ENCODE measurements at places on chromosomes 3 and 15.

DNA sequence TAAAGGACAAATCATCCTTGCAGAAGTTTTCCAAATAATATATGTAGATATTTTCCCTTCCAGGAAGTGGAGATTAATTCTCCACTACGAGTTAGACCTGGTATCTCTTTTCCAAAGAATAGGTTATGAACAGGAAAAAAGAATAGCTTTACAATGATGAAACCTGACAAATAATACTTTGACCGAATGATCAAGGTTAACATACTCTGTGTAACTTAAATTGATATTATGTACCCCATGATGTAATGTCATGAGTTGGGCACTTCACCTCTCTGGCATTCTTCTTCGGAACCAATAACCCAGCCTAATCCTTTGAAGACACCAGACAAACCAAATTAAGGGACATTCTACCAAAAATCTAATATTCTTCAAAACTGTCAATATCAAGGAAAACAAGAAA, 48.7 kb upstream of the CNTN3 start:
- no peak for DNase-seq

GRCh38 chr3:80068459-80068858, 300.7 kb upstream of the ROBO1 start:
- DNase-seq = no peak

GRCh38 chr3:48516571-48516970, 12.6 kb upstream of the SHISA5 start:
- DNase-seq = no peak

DNA sequence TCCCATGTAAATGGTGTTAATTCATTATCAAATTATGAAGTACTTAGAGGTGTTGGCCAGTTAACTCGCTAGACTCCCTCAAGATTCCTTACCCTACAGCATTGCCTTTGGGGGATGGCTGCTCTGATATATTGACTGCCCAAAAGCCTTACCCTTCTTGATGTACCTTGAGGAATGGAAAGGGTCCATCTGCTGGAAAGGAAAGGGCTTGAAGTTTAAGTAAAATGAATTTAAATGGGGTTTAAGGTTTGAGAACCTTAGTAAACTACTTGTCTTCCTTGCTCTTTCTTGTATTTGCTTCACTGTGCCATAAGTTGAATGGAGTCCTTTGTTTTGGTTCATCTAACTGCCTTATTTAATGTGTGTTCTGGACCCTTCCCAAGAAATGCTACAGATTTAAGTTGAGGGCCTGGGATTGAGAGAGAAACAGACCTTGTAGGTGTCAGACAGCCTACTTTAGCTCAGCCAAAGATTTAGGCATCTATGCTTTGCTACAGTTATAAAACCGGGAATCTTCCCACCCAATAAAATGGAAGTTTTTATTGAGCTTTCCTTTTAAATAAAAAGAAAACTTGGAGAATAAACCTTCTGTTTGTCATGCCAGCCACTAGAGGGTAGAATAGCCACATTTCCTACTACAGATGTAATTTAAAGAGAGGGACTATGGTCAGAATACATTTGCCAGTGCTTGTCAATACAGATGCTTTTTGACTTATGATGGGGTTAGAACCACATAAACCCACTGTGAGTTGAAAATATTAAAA, 25.3 kb downstream of the CMSS1 start:
- no peak for DNase-seq

- no peak for DNase-seq
Measured at GRCh38 chr15:48411971-48412591, 80.9 kb downstream of the DUT start.

GRCh38 chr3:119239206-119239820, 1.4 kb downstream of the B4GALT4 start:
- no peak for DNase-seq

- DNase-seq = no peak
Measured at GRCh38 chr3:126491221-126492013, 15.7 kb upstream of the ZXDC start.

- DNase-seq = no peak
Measured at GRCh38 chr3:87473944-87474343, 197.6 kb upstream of the POU1F1 start.

- peak; percentile 43 for DNase-seq
Measured at GRCh38 chr3:31423482-31423881, 109.2 kb upstream of the STT3B start.

- no peak for DNase-seq
Measured at GRCh38 chr3:49462222-49462621, 7.8 kb upstream of the DAG1 start.

DNA sequence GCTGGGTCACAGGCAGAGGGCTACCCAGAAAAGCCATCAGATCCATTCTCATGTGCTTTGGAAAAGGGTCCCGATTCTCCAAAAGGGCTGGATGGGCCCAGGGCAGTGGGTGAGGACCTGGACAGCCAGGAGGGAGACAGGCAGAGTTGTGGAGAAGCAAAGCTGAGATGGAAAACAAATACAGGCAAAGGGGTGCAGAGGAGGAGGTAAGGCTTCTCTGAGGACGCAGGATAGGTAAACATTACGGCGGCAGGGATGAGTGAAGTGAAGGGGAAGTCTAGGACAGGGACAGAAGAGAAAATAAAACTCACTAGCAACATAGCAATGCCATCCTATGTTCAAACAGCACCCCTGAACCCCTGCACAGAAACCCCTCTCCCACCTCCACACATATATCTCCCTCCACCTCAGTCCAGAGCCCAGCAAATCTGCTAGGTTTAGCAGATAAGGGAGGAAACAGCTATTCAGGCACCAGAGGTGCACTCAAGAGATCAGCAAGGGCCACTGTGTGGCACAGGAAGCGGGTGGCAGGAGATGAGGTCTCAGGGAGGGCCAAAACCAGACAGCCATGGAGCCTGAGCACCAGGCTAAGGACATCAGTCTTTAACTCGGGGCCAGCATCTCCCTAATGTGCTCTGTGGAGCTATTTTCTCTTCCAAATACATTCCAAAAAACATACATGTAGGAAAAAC, 51.3 kb downstream of the HOMER2 start:
- no peak for DNase-seq

GRCh38 chr3:99330281-99330680, 308.1 kb upstream of the COL8A1 start:
- no peak for DNase-seq

DNA sequence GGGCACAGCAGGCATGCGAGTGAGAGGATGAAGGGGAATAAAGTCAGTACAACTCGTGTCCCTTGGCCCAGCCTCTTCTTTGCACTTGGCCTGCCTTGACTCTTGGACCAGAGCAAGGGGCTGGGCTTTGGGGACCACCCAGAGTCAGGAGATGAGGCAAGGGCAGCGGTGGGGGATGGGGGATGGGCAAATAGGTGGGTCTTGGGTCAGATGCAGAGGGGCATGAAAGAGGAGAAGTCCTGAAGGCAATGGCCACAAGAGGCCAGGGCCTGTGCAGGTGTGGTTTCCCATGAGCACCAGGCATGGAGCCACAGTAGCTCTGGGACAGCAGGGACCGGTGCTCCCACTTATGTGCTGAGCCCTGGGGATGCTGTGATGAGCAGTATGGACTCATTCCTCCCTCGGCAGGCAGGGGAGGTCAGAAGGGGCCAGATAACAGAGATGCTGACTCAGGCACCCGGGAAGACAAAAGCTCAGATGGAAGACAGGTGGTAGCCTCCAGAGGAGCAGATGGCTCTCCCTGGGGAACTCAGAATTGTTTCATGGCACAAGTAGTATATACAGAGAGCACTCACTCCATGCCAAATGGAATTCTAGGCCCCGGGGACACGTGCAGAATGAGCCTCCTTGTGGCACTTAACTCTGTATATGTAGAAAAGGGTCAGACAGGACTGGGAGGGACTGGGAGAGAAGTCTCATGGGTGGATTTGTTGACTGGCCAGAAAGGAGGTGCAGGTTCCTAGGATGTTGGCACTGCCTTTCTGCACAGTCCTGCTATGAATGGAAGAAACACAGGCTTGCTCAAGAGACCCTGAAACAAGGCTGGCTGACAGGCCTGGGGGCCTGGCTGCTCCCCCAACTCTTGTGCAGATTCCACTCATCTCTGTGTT, 14.3 kb downstream of the ZBTB47 start:
- no peak for DNase-seq

GRCh38 chr15:69145694-69146492, 14.5 kb upstream of the GLCE start:
- DNase-seq = peak; percentile 84

GRCh38 chr15:80977627-80978036, 12.0 kb downstream of the MESD start:
- DNase-seq = no peak

DNA sequence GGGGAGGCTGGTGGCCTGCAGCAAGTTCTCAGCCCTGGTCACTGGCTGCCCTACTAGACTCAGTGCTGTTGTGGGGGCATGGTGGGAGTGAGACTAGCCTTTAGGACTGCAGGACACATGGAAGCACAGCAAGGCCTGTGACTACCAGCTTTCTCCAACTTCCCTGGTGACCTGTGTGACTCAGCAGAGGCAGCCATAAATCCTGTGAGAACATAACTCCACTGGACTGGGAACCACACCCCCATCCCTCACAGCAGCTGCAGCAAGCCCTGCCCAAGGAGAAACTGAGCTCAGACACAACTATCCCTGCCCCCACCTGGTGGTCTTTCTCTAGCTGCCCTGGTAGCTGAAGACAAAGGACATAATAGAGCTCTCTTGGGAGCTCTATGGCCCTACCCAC, 111.3 kb downstream of the DCLK3 start:
- no peak for DNase-seq

DNA sequence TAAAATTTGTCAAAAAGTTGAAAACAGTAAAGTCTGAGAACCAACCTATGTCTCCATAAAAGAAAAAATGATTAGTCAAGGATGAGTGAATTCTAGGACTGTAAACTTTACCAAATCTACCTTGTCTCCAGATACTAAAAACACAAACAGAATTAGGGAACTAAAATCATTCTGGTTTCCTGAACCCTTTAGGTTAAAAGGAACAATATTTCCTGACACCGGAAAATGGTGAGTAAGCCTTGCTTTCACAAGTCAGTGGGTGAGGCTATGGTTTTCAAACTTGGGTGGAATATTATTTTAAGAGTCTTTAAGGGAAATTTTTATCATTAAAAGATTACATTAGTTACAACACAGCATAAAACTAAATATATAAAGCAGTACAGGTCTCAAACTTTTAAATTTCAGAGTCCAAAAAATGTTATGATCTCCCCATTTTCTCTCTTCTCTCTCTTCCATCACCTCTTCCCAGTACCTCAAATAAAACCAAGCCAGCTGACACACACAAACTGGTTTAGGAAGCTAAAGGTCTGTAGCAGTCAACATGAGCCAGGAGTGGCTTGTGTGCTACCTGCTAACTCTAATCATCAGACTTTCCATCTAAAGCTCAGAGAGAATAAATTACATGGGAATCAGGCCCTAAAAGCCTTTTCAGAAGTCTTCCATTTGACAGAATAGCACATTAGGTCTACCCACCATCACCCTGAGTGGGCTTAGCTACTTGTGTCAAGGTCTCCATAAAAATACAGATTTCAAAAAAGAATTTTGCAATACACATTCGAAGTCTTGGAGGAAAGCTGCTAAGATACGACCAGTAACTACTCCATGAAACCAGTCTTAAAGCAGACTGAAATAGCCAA, 2.2 kb downstream of the SLC12A6 start:
- DNase-seq = no peak

- DNase-seq = no peak
Measured at GRCh38 chr3:50208677-50209344, 3.7 kb downstream of the SLC38A3 start.

GRCh38 chr15:39682366-39682765, 100.3 kb downstream of the FSIP1 start:
- DNase-seq = no peak

DNA sequence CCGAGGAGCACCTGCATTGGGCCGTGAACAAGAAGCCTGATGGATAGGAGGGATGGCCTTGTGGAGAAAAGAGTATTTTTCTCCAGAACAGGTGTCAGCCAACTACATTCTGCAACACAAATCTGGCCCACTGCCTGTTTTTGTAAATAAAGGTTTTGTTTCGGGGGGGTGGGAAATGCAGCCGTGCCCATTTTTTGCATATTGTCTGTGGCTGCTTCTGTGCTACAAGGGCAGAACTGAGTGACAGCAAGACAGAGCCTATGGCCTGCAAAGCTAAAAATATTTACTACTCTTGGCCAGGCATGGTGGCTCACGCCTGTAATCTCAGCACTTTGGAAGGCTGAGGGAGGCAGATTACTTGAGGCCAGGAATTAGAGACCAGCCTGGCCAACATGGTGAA, 95.9 kb upstream of the AKAP13 start:
- no peak for DNase-seq

GRCh38 chr15:29403772-29404171, 134.2 kb upstream of the NSMCE3 start:
- DNase-seq = no peak

- no peak for DNase-seq
Measured at GRCh38 chr3:182238126-182238525, 526.4 kb downstream of the SOX2 start.

DNA sequence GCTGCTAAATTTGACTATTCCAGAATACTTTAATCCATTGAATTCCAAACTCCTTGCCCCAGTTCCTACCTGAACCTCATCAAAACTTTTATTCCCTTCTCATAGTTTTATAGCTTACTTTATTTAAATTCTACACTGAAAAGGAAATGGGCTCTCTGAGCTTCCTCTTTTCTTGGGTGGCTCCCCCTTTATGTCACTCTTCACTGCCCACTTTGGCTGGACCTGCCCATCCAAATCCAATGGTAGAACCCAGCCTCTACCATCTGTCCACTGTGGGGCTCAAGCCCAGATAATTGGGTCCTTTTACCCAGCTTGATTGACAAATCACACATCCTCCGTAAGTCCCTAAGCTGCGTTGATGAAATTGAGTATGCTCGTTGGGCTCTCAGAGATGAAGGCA, 216.5 kb downstream of the BBX start:
- DNase-seq = no peak

- no peak for DNase-seq
Measured at GRCh38 chr3:49026536-49026935, 2.7 kb downstream of the IMPDH2 start.

GRCh38 chr3:52865994-52866393, 31.2 kb upstream of the MUSTN1 start:
- DNase-seq = no peak

GRCh38 chr15:90212221-90213098, 11.3 kb downstream of the SEMA4B start:
- no peak for DNase-seq

GRCh38 chr15:99135194-99135593, 30.3 kb downstream of the SYNM start:
- DNase-seq = no peak

- no peak for DNase-seq
Measured at GRCh38 chr3:46585799-46586693, 19.9 kb upstream of the LRRC2 start.

All from renal pelvis (tissue), 12 donors.